Stimulated activated CD4-positive, alpha-beta T cell treated with anti-CD3 and anti-CD28 coated beads, Interleukin-4, amount 100 ng/mL, for 4 hours (primary cell): ENCODE measurements at places on chromosomes 16 and 17.

- no peak for DNase-seq
Observed at GRCh38 chr16:73697336-73697735, 599.3 kb upstream of the PSMD7 start.

GRCh38 chr16:1706386-1707192 lies 594 bp downstream of the MAPK8IP3 start:
- DNase-seq, result peak; percentile 60

DNA sequence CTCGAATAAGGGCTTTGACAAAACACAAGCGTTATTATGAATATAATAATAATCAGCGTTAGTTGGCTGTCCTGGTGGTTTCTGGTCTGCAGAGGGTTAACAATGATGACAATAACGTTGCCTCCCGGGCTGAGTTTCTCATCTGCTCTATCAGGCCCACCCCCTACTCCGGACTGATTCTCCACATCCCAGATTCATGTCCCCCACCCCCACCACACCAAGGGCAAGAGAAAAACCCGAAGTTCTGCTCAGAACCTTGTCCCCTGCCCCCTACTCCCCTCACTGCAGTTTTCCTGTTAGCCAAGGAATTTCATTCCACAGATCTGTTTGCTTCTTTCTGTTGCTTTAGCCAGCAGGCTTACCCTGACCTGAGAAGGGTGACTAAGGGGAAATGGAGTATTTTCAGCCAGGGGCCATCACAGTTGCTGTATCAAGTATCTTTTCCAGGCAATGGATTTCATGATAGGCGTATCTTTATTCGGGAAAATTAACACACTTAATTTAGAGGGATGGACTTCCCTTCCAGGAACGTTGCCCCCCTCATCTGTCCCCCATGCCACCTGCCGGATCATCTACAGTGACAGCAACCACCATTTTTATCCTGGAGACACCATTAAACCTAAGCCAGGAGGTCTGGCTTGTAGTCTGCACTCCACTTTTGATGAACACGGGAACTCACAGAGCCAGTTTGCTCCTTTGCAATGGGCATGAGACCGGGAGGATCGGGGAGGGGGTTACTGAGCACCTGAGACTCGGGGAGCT lies 23.7 kb downstream of the ALOX15 start:
- DNase-seq, result no peak

GRCh38 chr17:47978324-47978723 lies 7.4 kb downstream of the CDK5RAP3 start:
- DNase-seq, result peak; percentile 25

GRCh38 chr17:17228521-17229279 lies 8.3 kb downstream of the FLCN start:
- DNase-seq, result no peak

DNA sequence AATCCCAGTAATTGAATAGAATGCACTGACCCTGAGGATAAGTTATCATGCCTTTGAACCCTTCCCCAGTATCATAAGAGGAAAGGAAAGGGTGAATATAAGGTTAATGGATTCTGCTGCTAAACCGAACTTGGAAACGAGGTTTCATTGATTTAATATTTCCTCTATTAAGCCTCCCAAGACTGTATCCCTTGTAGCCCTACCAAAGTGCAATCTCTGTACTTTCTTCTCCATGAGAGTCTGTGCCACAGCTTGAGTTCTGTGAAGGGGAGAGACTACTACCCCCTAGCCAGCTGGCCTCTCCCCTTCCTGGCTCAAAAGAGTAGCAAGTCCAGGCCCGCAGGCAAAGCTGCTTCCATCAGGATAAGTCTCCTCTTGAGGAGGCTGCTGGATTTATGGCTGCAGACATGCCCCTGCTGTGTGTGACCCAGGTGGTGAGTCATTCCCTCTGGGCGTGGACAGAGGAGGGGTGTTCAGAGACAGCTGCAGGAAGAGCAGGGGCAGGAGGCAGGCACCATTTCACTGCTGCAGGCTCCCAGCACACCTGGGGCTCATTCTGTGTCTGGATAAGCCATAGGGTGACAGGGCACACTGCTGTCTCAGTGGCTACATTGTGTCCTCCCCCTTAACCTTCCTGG lies 58.4 kb downstream of the TOM1L2 start:
- DNase-seq, result peak; percentile 15
